Pons (tissue), 1 donor: ENCODE measurements at places on chromosomes 2 and 18.

DNA sequence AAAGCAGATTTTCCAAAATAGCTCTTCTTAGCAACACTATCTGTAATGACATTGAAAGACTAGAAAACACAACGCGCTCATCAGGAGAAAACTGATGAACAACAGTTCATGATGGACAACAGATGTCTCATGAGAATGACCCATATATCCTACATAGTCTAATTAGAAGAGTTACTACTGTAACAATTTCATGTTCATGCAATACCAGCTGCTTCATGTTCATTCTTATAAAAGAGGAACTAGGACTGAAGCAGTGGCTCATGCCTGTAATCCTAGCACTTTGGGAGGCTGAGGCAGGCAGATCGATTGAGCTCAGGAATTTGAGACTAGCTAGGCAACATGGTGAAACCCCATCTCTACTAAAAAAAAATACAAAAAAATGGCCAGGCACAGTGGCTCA lies 22.7 kb downstream of the TRAPPC8 start:
- no peak for DNase-seq

DNA sequence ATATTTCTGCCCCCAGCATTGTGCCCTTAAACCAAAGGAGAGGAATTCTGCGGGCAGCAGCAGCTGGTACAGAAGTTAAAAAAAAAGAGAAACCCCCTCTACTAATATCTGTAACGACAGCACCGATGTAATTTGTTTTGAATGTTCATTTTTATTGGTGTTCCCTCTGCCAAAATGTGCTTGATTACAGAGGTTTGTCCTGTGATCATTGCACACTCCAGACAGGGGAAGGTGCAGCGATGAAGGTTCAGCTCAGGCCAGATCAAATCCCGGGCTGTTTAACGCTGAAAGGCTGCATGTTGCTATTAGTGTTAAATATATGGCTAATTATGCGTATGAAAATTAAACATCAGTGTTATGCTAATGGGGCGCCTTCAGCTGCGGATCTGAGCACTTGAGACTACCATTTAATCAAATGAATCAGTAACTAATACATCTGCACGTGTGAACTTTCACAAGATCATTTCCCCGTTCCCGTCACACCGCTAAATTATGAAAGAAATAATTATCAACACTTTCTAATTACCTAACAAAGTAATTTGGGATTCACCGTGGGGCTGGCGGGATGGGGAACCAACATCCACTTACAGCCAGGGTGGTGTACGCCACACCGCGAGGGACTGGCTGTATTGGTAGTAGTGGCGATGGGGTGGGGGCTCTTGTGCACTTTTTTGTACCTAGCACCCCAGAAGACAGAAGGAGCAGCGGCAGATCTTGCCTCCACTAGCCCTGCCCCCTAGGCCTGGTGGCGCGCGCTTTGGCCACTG lies 1.5 kb upstream of the DLX1 start:
- no peak for DNase-seq

GRCh38 chr2:222976521-222977061 lies 75.4 kb upstream of the KCNE4 start:
- DNase-seq, result no peak

DNA sequence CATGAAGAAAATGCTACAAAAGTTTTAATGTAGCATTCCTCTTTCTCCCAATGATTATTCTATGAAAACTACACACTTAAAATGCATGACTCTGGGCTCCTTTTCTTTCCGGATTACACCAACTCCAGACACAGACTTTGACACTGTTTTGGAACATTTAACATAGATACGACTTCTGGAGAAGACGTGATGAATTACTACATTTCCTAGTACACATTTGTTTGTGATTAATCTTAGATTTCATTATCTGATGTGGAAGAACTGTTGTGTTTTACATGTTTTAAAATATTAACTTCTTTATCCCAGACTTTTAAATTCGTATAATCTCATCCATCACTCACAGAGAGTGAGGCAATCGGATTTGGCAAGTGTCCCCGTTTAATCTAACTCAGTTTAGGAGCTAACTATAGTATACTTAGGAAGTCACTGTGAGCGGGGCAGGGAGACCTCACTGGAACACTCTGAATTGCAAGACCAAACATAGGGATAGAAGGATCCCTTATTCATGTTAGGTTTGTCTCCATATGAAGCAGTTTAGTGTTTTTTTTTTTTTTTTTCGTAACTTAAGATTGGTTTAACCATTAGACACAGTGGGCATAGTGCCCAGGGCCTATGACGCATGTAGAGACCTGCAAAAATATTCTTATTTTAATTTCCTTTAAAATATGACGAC lies 66.7 kb downstream of the PDE1A start:
- DNase-seq, result no peak

DNA sequence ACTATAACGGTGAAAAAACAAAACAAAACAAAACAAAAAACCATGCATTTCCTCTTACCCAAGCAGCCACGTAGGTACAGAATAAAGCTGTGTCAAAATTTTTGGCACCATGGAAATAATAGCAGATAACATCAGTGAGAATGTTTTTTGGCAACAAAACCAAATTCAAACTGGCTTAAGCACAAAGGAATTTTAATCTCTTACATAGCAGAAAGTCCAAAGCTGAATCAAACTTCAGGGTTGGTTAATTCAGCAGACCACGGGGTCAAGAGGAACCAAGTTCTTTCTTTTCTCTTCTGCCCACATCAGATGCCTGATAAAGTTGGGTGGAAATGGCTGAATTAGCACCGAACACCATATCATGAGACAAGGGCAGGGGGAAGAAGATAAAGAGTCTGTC lies 129.5 kb downstream of the PAX3 start:
- no peak for DNase-seq

DNA sequence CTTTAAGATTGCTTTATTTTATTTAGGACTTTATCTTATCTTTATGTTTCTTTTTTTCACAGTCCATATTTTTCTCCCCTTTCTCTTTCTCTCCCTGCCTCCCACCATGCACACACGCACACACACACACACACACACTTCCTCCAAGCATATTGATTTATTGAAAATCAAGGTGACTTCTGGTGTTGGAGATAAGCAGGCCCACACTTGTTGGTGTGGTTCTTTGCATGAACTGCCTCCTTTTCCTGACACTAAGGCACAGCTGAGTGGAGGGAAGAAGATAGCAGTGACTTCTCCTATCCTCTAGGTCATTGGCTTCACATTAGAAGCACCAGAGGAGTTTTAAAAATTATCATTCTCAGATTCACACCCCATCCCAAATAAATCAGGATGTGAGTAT lies 18.0 kb downstream of the TBR1 start:
- DNase-seq, result no peak

DNA sequence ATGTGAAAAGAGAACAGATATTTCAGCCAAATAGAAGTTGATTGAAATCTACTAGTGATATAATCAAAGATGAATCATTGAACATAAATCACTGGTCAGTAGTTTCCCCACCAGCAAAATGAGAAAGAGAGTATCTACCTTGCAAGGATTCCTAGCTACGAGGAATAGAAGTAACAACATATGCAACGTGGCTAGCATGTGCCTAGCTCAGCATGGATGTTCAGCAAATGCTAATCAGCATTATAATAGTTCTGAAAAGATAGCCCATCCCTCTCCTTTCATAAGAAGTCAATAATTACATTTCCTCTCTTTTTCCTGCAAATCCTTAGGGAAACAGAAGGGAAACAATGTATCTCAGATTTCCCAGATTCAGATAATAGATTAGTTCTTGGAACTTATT lies 417.2 kb downstream of the SATB2 start:
- DNase-seq, result no peak

- no peak for DNase-seq
These were observed 66.5 kb downstream of the LNPK start for GRCh38 chr2:175935289-175936181.

DNA sequence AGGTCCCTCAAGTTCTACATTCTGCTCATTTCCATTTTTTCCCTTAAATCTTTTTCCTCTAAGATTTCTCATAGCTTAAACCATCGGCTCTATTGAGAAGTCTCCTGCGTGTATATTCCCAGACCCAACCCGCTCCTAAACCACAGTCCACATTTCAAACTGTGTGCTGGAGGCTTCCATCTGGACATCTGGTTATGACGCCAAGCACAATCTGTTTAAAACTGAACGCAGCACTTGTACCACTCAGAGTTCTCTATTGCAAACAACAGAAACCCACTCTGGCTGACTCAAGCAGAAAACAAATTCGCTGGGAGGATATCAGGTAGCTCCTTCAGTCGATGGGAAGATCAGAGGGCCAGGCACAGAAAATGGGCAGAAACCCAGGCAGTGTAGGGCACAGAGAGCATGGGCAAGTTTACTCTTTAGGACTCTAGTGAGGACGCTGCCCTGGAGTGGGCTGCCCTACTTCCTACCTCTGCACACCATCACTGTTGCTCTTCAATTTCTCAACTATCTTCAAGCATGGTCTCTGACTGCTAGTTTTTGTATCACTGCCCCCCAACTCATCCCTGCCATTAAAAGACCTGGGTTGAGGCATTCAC lies 5.6 kb upstream of the EML4 start:
- no peak for DNase-seq

GRCh38 chr2:38296197-38296780 lies 80.8 kb downstream of the ATL2 start:
- no peak for DNase-seq

DNA sequence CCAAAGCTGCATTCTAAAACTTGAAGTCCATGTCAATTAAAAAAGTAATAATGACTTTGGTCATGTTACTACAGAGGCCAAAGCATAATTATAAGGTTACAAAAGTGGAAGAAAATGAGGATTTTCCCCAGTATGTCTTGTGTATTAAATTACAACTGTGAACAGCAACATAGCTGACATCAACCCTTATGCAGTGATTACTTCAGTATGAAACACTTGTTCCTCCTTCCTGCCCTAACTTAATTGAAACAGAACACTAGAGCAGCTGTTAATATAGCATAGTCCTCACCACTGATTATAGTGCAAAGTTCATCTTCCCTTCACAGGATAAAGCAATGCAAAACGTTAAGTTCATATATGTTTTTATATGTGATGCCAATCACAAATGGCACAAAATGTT lies 29.9 kb downstream of the EPB41L3 start:
- DNase-seq, result no peak

DNA sequence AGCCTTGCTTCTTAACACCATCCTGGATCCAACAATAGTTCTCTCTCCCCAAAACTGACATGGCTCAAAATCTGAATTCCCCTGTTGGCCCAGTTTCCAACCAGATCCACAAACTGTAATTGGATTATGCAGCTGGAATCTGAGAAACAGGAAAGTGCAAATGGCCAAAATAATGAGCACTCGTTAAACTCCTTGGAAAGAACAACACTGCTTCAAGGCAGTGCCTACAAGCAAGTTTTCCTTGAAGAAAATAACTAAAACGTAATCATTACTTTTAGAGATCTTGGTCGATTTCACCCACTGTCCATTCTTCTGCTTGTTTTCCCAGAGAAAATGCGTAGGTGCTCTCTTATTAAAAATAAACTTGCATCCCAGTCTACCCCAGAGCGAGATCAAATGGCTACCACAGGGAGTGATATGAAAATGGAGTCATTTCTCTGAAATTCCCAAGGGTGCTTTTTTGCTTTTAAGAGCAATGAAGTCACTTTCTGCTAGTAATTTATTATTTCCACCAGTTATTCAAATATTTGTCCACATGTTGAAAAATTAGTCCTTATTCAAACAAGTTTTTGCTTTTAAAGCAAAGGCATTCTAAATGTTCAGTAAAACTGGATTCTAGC lies 264.2 kb downstream of the C1D start:
- DNase-seq, result no peak
